Aorta (tissue), 5 donors: ENCODE measurements at places on chromosomes 13 and 19. TPM values are rescaled to one million over a fixed set of nuclear protein-coding genes. Genes with fewer than 3 reads are reported as not detected.

CRB3 gene
- polyA plus RNA-seq, result 0.38 TPM

DNA sequence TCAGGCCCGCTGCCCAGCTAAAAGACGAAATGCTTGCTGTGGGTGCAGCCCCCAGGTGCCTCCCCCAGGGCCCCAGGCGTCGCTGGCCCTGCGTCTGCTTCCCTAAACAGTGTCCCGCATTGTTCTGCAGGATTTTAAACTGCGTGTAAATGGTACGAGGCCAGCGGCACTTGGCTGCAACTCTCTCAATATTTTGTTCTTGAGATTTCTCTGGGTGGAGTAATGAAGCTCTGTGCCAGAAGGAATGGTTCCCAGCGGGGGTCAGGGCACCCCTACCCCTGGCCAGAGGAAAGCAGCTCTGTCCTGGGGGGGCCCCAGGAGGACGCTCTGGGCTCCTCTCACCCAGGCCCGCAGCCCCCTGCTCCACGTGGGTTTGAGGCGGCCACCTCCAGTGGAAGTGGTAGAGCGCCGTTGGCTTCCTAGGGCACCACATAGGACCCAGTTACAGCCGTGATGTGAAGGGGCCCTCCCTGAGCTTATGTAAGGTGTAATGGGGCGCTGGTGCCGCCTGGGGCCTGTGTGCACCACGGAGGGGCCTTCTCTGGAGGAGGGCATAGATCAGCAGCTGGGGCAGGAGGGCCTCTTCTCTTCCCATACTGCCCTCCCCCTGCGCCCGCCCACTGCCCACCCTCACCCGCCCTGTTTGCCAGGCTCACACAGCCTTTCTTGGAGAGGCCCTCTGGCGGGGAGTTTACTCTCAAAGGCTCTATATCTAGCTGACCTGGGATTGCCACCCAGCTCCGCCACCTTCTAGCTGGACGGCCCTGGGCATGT lies 19.8 kb downstream of the PAK4 start:
- H3K27ac ChIP-seq, result no peak overlapping the region
- H3K4me3 ChIP-seq, result no peak overlapping the region
- H3K4me1 ChIP-seq, result no peaks in the 10 kb centered on the region

KCTD4 gene
- 0.26 TPM for polyA plus RNA-seq

DNA sequence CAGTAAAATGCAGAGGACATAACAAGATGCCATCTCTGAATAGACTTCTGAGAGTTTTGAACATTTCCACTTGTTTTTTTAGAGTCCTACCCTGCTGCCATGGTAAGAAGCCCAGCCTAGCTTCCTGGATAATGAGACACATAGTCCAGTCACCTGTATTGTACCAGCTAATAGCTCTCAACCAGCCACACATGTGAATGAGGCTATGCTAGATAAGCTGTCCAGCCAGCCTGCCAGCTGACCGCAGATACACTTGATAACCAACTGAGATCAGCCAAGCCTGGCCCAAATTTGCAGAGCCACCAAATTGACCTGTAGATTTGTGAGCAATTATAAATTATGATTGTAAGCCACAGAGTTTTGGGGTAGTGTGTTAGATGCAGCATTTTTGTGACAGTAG lies 10.7 kb downstream of the RFXAP start:
- H3K27me3 ChIP-seq, result no peaks in the 10 kb centered on the region
- no peak overlapping the region for H3K4me3 ChIP-seq
- H3K4me1 ChIP-seq, result no peaks in the 10 kb centered on the region
- peaks cover 3% of the 10 kb centered on the region for H3K36me3 ChIP-seq
- no peak overlapping the region for H3K27ac ChIP-seq
